ENCODE measurements at places on chromosomes 5 and 9.

DNA sequence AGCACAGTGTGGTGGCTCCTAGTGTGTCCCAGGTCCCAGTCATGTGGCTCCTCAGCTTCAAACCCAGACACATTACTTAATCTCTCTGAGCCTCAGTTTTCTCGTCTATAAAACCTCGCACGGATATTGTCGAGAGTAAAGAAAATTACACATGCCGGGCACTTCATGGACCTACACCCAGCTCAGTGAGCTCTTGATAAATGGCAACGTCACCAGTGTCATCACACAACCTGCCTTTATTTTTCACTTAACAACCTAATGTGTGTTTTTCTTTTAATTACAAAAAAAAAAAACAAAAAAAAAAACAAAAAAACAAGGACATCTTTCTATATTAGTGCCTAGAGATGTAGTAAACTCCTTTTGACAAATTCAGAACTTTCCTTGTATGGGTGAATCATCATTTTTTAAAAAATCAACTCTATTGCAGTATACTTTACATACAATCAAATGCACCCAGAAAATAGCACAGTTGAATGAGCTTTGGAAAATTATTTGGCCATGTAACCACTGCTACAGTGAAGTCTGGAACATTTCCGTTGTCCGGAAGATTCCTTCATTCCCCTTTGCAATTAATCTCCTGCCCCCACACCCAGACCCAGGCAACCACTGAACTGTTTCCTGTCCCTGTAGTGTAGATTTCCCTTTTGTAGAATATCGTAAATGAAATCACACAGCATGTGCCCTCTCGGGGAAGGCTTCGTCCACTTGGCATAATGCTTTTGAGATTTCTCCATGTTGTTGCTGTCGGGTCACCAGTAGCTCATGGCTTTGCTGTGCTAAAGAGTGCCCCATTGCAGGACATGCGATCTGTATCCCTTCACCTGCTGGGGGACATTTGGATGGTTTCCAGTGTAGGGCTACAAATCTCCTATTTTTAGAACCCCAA is 100.4 kb upstream of the LARP1 start:
- DNase-seq: no peak

DNA sequence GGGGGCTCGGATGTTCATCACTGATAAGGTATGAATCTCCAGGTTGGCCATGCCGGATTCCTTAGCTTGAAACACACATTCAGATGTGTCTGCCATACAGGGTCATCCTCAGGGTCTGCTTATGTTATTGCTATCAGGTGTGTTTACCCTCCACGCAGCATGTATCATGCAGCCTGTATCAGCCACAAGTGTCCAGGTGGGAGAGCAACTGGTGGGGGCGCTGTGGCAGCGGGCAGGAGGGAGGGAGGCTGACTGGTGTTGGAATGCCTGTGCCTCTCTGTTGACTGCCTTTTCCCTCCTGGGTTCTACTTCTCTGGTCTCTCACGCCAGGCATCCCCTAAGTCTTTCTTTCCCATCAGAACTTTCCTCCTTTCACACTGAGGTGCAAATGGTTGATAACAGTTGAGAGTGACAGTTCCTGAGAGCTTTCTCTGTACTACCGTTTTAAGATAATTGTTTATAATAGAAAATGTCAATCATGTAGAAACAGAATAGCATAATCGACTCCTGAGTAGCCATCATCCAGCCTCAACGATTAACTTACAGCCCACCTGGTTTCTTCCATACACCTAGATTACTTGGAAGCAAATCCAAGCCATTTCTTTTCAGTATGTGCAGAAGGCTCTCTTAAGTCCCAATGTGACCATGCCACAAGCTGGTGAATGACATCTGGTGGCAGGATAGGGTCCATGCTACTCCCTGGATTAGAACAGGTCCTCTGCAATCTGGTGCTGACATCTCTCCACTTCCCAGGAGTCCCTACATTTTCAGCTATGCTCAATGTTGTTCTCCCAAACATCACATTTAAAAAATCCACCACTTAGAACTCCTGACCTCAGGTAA is 86.6 kb downstream of the ACER2 start:
- no peak for DNase-seq

- DNase-seq: no peak
Observed at GRCh38 chr5:170105642-170106611, at the start of gene FOXI1. Gene FOXI1, plus strand, starts transcription at chr5:170105897. Its CDS starts 61 bp downstream, at chr5:170105958.

DNA sequence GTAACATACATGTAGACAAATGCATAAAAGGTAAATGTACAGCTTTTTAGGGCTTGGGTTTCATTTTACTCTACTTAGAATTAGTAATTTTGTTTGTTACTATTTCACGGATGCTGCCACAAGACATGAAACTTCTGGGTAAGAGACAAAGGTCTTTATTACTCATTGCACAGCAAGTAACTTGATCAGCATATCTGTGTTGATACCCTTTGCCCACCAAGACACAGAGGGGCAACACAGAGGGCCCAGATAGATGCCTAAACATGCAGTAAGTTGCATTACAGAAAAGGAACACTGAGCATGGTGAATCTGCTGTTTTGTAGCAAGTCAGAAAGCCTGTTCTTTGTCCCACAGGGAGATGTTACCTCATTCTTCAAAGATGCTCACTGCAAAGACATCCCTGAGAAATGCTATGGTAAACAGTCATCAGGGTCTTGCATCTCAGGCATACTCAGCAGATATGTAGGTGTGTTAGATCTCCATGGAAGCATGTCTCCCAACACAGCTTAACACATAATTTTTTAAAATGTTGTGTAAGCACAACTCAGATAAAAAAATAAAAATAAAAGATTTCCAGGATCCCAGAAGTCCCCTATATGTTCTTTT is 10.3 kb downstream of the ITGA2 start:
- DNase-seq: no peak

DNA sequence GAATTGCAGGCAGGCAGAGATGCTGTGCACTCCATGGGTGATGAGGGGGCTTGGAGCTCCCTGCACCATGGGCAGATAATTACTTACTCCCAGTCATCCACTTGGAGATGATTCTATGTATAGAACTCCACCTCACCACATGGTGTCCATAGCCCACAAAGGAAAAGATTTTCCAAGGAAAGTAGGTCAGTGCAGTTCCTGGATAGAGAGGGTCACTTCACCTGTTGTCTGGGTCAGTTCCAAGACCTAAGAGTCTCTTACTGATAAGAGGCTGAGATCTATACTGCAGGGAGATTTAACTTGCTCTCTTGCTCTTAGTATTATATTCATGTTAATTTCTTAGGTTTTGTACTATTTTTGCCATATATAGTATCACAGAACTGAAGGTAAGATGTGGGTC is 113.9 kb upstream of the BRINP1 start:
- no peak for DNase-seq
